ENCODE measurements at places on chromosomes 7 and 10. TPM values are rescaled to one million over a fixed set of nuclear protein-coding genes. Genes with fewer than 3 reads are reported as not detected.
A peak's percentile ranks its signal among the peaks of the same experiment; 100 is the strongest.

Gene STOX1
- total RNA-seq: 2.7 TPM

Gene ZNF786
- 4.6 TPM for total RNA-seq

Gene STK31
- total RNA-seq: 0.40 TPM

Gene SFRP5
- total RNA-seq: 0.75 TPM

Gene NME8
- total RNA-seq: 0.22 TPM

DNA sequence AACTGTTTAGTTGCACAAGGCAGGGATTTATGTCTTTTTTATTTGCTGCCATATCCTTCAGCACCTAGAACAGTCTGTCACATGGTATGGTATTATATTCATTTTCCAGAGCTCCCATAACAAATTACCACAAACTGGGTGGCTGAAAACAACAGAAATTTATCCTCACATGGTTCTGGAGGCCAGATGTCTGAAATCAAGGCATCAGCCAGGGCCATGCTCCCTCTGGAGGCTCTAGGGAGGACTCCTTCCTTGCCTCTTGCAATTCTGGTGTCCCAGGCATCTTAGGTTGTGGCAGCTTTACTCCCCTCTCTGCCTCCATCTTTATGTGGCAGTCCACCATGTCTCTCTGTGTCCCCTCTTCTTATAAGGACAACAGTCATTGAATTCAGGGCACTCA lies 43.1 kb downstream of the MET start:
- H3K4me1 ChIP-seq: peaks cover 8% of the 10 kb centered on the region
- H3K4me3 ChIP-seq: no peak overlapping the region
- no peaks in the 10 kb centered on the region for H3K27me3 ChIP-seq
- DNase-seq: no peak
- H3K27ac ChIP-seq: no peak overlapping the region
- H3K36me3 ChIP-seq: no peaks in the 10 kb centered on the region

- no peak overlapping the region for H3K27ac ChIP-seq
- no peak overlapping the region for H3K4me3 ChIP-seq
- peaks cover 53% of the 10 kb centered on the region for H3K36me3 ChIP-seq
Observed at GRCh38 chr7:149599636-149600206, 102.1 kb upstream of the ZNF746 start.

DNA sequence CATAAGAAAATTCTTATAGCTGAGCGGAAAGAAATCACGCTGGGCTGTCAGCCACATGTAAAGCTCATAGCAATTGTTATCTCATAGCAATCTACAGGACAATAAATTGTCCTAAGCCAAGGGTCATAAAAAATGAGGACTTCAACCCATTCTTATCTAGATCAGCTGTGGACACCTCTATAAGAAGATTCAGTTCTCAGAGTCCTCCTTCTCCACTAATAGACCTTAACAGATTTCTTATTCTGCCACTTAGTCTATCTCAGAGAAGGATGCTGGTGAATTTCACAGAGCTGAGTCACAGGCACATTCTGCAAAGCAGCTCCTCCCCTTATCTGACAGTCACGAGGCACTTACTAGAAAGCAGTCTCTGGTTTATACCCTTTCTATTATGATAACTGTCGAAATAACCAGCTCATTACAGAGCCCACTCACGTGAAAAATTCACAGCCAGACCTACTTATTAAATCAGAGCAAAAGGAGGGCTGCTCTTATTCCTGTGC lies 185.3 kb upstream of the PCLO start:
- H3K27ac ChIP-seq: no peak overlapping the region
- no peaks in the 10 kb centered on the region for H3K36me3 ChIP-seq
- no peak overlapping the region for H3K4me3 ChIP-seq
- DNase-seq: no peak
- H3K4me1 ChIP-seq: no peaks in the 10 kb centered on the region

GRCh38 chr10:49257626-49258349 lies 41.2 kb upstream of the C10orf71 start:
- H3K27ac ChIP-seq: no peak overlapping the region
- H3K36me3 ChIP-seq: no peaks in the 10 kb centered on the region
- peaks cover 6% of the 10 kb centered on the region for H3K4me1 ChIP-seq
- no peak overlapping the region for H3K4me3 ChIP-seq

GRCh38 chr7:131331806-131332205 lies 4.1 kb downstream of the MKLN1 start:
- H3K4me1 ChIP-seq: peaks cover 4% of the 10 kb centered on the region
- no peak overlapping the region for H3K27ac ChIP-seq
- H3K36me3 ChIP-seq: peaks cover 4% of the 10 kb centered on the region
- no peak overlapping the region for H3K4me3 ChIP-seq

- no peaks in the 10 kb centered on the region for H3K27me3 ChIP-seq
- peaks cover 3% of the 10 kb centered on the region for H3K4me1 ChIP-seq
- no peaks in the 10 kb centered on the region for H3K36me3 ChIP-seq
- no peak overlapping the region for H3K4me3 ChIP-seq
- no peak overlapping the region for H3K27ac ChIP-seq
- DNase-seq: no peak
Observed at GRCh38 chr7:154903083-154903731, 99.7 kb downstream of the PAXIP1 start.

DNA sequence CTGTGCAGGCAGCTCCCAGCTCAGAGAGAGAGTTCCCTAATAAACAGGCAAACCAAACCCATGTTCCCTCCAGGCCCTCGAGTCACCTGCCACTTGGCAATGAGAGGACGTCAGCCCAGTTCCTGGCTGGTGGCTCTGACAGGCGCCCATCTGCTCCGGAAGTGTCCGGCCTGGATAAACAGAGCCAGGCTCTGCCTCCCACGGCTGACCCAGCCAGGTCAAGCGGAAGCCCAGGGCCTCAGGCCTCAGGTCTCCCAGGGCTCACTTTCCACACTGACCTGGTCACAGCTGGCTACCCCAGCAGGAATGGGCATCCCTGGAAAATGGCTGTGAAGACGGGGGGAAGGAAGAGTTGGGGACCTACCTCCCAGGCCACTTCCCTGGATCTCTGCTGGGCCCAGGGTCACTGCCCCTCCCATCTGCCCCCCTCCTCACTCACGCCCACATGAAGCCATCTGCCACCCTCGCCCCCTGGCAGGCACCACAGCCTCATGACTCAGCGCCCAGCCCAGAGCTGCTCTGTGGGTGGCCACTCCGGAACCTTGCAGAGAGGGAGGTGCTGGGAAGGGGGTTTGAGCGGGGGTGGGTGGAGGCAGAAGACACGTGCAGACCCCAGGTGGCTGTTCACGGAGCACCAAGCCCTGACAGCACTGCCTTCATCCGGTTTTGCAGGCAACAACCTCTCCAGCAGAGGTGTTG lies 37.4 kb upstream of the DUSP5 start:
- DNase-seq: peak; percentile 50
- H3K4me1 ChIP-seq: peaks cover 48% of the 10 kb centered on the region
- H3K4me3 ChIP-seq: no peak overlapping the region
- H3K36me3 ChIP-seq: no peaks in the 10 kb centered on the region
- H3K27me3 ChIP-seq: no peaks in the 10 kb centered on the region

- no peak for DNase-seq
- no peaks in the 10 kb centered on the region for H3K36me3 ChIP-seq
- H3K27ac ChIP-seq: no peak overlapping the region
- H3K4me1 ChIP-seq: no peaks in the 10 kb centered on the region
Observed at GRCh38 chr10:14137391-14137790, 193.3 kb downstream of the FRMD4A start.

GRCh38 chr10:47334466-47335295 lies 12.4 kb downstream of the GDF2 start:
- no peak overlapping the region for H3K4me3 ChIP-seq
- H3K4me1 ChIP-seq: no peaks in the 10 kb centered on the region
- H3K36me3 ChIP-seq: no peaks in the 10 kb centered on the region
- no peak for DNase-seq
- H3K27ac ChIP-seq: no peak overlapping the region

DNA sequence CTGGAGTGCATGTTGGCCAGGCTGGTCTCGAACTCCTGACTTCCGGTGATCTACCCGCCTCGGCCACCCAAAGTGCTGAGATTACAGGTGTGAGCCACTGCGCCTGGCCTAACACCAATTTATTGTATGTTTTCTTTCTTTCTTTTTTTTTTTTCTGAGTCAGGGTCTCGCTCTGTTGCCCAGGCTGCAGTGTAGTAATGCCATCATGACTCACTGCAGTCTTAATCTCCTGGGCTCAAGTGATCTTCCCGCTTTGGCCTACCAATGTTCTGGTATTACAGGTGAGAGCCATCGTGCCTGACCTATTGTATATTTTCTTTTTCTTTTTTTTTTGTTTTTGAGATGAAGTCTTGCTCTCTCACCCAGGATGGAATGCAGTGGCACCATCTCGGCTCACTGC lies 33.8 kb upstream of the UBE2H start:
- H3K27me3 ChIP-seq: no peaks in the 10 kb centered on the region
- no peak overlapping the region for H3K27ac ChIP-seq
- peaks cover 2% of the 10 kb centered on the region for H3K4me1 ChIP-seq

GRCh38 chr10:6796231-6796630 lies 216.2 kb upstream of the PRKCQ start:
- no peak overlapping the region for H3K4me3 ChIP-seq
- no peak overlapping the region for H3K27ac ChIP-seq
- no peaks in the 10 kb centered on the region for H3K4me1 ChIP-seq
- DNase-seq: no peak

GRCh38 chr7:22934473-22935065 lies 79.4 kb downstream of the HYCC1 start:
- no peaks in the 10 kb centered on the region for H3K36me3 ChIP-seq
- peak; percentile 39 for DNase-seq
- no peak overlapping the region for H3K27ac ChIP-seq
- H3K27me3 ChIP-seq: no peaks in the 10 kb centered on the region
- peaks cover 9% of the 10 kb centered on the region for H3K4me1 ChIP-seq

DNA sequence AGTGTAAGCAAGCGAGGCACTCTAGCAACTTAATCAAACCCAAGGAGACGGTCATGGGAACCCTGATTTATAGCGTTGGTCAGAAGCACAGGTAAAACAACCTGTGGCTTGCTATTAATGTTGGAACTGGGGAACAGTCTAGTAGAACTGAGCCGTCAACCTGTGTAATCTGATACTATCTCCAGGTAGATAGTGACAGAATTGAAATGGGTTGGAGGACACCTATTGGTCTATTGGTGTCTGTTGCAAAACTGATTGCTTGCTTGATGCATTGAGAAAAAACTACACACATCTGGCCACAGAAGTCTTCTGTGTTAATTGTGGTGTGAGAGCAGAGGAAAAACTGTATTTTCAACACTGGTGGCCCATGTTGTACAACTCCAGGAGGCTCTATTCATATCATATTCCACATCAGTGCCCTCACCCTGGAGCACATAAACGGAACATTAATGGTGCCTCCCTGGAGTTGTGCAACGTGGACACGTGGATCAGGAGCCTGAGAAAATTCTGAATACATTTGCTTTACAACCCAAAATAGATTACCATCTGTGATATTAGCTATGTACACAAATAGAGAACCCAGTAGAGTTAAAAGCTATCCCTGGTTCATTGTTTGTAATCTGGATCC lies 112.2 kb downstream of the MYO3A start:
- H3K4me1 ChIP-seq: no peaks in the 10 kb centered on the region
- DNase-seq: no peak
- H3K4me3 ChIP-seq: no peak overlapping the region
- no peak overlapping the region for H3K27ac ChIP-seq

GRCh38 chr10:24292304-24293293 lies 83.7 kb downstream of the KIAA1217 start:
- H3K27ac ChIP-seq: no peak overlapping the region
- no peaks in the 10 kb centered on the region for H3K36me3 ChIP-seq
- DNase-seq: peak; percentile 15
- H3K27me3 ChIP-seq: no peaks in the 10 kb centered on the region
- no peak overlapping the region for H3K4me3 ChIP-seq
- peaks cover 2% of the 10 kb centered on the region for H3K4me1 ChIP-seq

- H3K4me3 ChIP-seq: peak overlapping the region; percentile 56
- H3K36me3 ChIP-seq: peaks cover 2% of the 10 kb centered on the region
- no peak for DNase-seq
- H3K27me3 ChIP-seq: peaks cover 16% of the 10 kb centered on the region
Observed at GRCh38 chr10:6579183-6579903, 733 bp downstream of the PRKCQ start.

DNA sequence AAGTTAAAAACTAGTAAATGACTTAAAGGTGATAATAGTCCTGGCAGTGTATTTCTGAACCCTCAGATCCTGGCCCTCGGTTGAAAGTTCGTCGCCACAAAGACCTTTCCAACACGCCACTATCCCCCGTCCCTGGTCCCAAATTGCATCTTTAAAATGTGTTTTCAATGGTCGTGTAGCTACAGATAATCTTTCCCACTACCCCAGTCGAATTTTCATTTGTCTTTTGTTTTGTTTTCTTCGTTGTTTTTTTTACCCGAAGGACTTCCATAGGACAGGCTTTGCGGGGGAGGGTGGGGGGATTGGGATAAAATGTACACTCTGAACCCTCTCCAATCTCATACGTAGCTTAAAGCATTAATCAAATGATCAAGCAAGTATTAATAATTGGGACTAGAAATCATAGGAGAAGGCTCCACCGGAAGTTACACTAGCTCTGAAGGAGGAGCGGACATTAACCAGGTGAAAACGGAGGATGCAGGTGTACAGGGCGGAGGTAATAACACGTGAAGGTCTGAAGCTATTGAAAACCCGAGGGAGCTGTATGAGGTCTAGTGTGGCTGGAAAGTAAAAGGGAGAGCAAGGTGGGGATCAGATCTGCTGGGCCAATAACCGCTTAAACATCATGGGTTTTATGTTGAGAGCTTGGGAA lies 32.8 kb upstream of the PHF14 start:
- H3K27ac ChIP-seq: peak overlapping the region; percentile 76
- H3K4me3 ChIP-seq: peak overlapping the region; percentile 83
- DNase-seq: no peak

GRCh38 chr7:150569245-150569955 lies 2.2 kb downstream of the GIMAP4 start:
- no peaks in the 10 kb centered on the region for H3K4me1 ChIP-seq
- peak overlapping the region; percentile 1 for H3K4me3 ChIP-seq
- H3K27me3 ChIP-seq: peaks cover 2% of the 10 kb centered on the region
- peak overlapping the region; percentile 14 for H3K27ac ChIP-seq
- DNase-seq: peak; percentile 30

DNA sequence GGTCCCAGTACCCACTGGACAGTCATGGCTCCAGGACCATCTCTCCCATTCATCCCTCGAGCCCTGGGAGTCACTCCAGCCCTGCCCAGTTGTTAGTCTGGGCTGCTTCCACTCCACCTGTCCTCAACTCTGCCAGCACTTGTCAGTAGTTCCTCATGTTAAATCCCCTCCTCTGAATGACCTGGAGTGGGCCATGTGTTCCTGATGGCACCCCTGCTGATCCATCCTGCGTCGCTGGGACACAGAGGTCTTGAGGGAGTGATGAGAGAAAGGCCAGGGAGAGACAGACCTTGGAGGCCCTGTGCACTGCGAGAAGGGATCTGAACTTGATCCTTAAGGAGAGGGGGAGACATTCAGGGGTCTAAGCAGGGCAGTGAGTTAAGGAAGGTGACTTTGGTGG lies 174.9 kb downstream of the GRID1 start:
- H3K4me3 ChIP-seq: no peak overlapping the region
- no peak overlapping the region for H3K27ac ChIP-seq
- DNase-seq: no peak
- H3K27me3 ChIP-seq: no peaks in the 10 kb centered on the region
- H3K4me1 ChIP-seq: no peaks in the 10 kb centered on the region
